Fibroblast of mammary gland (primary cell): ENCODE measurements at places on chromosomes 11 and 22.

GRCh38 chr11:61140416-61140815 is 20.8 kb downstream of the VPS37C start:
- no peak for DNase-seq

DNA sequence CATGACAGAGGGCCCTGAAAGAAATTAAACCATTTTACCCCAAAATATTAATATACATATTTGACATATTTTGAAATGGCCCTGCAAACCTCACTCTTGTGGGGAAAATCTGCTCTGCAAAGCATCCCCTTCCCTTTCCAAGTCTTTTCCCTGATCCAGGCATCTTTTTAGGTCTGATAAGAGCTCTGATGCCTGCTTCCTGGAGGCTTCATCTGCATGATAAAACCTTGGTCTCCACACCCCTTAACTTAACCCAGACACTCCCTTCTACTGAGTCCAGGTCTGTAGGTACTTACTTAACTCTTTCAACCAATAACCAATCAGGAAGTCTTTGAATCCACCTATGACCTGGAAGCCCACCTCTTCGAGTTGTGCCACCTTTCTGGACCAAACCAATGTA is 1.8 kb upstream of the LGALS12 start:
- DNase-seq = no peak

GRCh38 chr11:119481667-119482400 is 58.9 kb upstream of the THY1 start:
- no peak for DNase-seq

GRCh38 chr11:72237112-72237931 is 6.7 kb downstream of the PHOX2A start:
- no peak for DNase-seq

- no peak for DNase-seq
Observed at GRCh38 chr11:73233692-73234470, 15.8 kb downstream of the P2RY2 start.
